ENCODE measurements at places on chromosomes 4 and X.

DNA sequence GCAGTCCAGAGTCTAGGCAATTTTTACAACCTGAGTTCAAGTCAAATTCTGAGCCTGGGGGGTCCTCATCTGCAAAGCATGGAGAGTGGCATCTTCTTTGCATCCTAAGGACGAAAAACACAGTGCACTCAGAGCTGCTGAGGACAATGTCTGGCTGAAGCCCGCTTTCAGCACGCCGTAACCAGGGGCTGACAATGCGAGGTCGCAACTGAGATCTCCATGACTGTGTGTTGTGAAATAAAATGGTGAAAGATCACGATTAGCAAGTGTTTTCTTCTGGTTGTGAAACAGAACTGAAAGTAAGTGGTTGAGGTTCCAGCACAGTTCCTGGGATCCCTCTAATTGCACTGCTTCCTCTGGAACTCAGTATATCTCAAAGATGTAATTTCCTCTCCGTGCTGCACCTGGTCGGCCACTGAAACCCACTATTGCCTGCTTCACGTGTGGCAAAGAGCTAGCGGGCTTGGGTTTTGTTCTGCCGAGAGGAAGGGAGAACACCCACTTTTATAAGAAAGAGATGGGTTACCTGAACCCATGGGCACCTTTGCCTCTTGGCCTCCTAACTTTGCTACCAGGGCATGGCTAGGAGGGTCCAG lies 7.7 kb upstream of the F11 start:
- DNase-seq: no peak

DNA sequence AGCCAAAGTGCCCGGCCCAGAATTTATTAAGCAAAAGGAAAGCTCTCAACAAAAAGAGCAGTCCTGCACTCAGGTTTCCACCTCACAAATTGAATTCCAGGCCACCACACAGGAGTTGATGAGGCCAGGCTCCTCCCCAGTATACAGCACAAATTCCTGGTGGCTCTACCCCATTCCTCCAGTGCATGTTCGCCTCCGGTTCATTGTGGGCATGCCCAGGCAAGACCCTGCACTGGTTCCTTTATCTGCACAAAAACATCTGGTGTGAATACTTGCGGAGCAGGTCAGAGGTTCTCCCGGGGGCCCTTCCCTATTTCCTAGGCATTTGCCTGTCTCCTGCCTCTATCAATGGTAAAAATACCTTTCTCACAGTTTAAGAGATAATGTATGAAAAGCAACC lies 195.2 kb upstream of the ANXA10 start:
- no peak for DNase-seq

DNA sequence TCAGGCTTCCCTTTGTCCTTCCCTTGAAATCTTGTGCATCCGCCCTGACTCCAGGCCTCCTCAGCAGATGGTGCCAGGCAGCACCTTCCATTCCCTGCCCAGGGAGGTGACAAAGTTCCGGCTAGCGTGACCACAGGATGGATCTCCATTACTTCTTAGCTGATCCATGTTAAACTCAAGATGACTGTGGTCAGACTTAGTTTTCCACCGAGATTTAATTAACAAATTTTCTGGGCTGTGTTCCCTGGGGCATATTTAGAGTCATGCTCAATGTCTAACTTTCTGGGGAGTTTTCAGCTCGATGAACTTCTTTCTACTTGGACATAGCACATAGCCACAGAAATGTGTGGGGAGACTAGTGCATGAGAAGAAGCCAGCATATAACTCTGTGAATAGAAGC lies 215.1 kb upstream of the SFRP2 start:
- DNase-seq: no peak

GRCh38 chr4:48375651-48376304 lies 34.4 kb downstream of the SLAIN2 start:
- DNase-seq: peak; percentile 55

DNA sequence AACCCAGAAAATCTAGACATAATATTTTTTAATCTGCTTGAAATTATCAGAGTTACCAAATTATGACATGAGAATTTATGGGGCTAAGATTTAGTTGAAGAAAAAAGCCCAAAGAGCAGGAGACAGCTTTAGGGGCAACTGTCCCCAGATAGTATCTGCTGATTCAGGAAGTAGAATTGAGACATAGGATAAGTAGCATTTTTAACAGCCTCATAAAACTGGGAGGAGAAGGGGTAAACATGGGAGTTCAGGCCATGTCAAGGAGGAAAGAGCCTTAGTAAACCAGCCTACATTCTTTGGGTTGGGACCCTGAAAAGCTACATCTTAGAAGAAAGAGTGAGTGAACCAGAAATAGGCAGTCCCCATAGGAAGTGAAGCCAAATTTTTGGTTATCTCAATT lies 9.7 kb upstream of the RAB28 start:
- DNase-seq: no peak

DNA sequence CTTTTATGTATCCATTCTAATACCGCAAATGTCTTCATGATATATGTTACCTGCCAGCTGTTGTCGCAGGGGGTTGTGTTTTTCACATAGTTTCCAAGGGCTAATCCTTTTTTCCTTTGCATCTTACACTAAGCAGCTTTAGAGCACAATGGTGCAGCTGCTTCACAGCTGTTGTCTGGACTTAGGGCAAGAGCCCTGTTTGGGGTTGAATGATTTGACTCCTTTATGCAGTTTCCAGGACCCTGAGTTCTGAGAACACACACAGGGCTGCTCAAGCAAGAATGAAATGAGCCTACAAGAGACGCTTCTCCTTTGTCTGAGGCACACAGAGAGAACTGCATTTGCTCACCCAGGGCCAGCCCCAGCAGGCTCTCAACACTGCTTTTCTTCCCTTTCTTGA lies 20.2 kb downstream of the CCNG2 start:
- no peak for DNase-seq

DNA sequence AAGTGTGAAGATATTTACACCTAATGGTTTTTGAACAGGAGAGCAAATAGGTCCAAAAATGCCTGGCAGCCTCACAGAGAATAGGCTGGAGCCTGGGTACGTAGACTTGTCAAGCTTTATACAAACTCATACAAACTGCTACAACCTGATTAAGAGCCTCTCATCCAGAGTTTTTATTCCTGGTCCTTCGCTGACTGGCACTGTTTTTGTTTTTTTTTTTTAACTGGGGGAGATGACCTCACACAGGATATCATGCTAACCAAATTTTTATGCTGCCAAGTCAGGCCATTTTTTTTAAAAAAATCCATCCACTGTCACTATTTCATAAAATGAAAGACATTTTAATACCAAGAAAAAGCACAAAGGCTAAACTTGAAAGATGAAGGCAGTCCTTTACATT lies 1.9 kb downstream of the FAM114A1 start:
- DNase-seq: no peak

DNA sequence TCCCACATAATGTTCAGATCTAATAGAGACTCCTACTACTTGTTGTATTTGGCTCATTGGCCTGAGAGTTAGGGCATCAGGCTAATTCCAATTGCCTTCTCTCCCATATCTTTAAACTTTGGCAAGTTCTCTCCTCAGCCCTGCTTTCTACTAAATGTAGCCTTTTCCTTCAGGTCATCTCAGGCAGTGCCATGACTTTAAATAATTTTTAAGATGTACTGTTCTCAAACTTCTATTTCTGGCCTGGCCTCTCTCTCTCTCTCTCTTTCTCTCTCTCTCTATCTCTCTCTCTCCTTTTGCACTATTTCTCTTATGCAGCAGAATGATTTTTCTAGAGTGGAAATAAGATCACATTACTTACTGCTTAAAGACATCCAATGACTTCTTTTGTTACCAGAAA lies 114.5 kb upstream of the PAQR3 start:
- DNase-seq: no peak

GRCh38 chr4:88108747-88109122 lies 49.7 kb downstream of the ABCG2 start:
- no peak for DNase-seq

- DNase-seq: no peak
Observed at GRCh38 chr4:103046416-103047290, 27.1 kb upstream of the SLC9B1 start.

DNA sequence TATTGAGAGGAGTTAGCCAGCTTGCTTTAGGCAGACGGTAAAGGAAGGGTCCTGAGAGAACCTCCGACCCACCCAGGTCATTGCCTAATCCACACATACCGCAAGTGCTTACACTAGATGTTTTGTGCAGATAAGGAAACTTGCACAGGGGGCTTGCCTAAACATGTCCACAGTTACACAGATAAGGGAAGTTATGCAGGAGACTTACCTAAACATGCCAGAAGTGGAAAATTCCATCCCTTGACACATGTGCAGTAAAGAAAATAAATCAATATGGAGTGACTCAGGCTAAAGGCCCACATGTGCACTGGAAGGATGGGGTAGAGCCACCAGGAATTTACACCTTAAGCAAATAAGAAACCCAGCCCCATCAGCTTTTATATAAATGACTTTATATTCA lies 232.8 kb upstream of the HDX start:
- DNase-seq: no peak

DNA sequence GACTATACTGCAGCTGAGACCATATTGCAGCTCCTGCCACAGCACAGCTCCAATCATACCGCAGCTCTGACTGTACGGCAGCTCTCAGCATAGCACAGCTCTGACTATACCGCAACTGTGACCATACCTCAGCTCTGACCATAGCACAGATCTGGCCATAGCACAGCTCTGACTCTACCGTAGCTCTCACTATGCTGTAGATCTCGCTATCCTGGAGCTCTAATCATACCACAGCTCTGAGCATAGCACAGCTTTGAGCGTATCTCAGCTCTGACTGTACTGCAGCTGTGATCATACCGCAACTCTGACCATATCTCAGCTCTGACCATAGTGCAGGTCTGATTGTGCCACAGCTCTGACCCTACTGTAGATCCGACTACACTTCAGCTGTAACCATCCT lies 139.2 kb downstream of the ASMT start:
- peak; percentile 10 for DNase-seq

DNA sequence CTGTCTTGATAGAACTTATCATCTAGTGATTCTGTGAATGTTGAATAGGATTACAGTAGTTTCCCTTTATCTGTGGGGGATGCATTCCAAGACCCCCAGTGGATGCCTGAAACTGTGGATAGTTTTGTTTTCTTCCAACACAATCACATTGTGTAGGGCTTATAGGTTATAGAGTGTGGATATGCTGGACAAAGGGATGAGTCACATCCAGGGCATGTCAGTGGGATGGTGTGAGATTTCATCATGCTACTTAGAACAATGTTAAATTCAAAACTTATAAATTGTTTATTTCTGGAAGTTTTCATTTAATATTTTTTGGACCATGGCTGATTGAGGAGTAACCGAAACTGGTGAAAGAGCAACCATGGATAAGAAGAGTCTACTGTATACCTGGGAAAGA lies 432.3 kb upstream of the ATOH1 start:
- DNase-seq: peak; percentile 31

DNA sequence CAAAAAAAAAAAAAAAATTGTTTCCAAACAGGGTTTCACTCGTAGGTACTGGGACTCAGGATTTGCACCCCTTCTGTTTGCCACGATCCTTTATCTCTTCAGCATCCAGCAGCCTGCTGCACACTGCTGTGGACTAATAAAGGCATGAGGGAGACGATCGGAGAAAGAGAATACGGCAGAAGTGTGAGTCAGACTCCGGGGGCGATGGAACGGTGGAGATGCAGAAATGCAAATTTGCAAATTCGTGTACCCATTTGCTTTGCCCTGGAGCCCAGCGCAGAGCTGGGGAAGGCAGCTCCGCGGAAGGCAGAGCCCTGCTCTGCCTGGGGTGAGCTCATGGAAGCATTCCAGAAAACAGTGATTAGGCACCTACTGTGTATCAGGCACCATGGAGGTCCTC lies 270.3 kb downstream of the ASMT start:
- DNase-seq: no peak

- peak; percentile 34 for DNase-seq
Observed at GRCh38 chr4:32499171-32499570, 1779.0 kb downstream of the PCDH7 start.

DNA sequence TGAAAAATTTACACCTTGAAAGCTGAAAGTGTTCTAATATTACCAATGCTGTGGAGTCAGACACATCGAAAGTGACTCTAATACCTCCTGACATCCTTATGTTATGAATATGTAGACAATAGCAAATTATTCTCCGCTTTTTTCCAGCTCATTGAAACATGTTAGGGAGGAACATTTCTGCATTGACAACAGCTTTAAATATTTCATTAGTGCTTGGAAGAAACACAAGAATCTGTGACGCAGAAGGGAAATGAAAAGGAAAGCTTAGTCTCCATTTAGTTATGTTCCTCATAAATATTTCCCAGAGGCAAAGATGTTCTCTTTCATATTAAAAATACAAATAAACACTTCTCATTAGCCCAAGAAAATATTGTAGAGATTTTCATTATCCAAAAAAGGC lies 55.8 kb upstream of the CD99 start:
- DNase-seq: peak; percentile 10

GRCh38 chr4:2848449-2848848 lies 4.8 kb downstream of the ADD1 start:
- no peak for DNase-seq

DNA sequence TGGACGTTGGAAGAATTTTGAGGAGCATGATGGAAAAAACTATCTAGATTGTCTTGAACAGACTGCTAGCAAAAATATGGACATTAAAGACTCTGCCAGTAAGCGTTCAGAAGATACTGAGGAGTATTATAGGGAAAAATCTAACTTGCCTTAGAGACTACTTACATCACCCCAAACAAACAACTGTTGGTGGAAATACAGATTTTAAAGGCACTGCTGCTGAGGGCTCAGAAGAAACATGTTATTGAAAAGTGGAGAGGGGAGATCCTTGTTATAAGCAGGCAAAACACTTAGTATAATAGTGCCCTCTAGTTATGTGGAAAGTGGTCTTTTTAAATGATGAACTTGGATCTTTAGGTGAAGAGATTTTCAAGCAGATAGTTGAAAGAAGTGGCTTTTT lies 29.2 kb downstream of the MAD2L1 start:
- no peak for DNase-seq

GRCh38 chr4:135775909-135776308 lies 1574.3 kb upstream of the PABPC4L start:
- DNase-seq: no peak

DNA sequence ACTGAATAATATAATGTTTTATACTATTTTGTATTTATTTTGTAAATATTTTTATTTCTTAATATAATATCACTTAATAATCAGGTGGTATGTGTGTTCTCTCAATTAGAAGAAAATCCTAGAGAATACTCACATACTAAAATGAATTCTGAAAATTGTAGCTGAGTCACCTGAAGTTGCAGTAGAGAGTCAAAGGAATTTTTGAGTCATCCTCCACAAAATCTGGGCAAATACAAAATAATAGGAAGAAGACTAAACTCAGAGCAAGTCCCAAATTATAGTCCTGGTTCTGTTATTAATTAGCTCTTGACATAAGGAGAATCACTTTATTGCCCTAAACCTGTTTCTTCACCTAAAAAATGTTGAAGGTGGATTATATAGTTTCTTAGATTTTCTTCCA lies 57.8 kb downstream of the SPATA4 start:
- peak; percentile 13 for DNase-seq

- DNase-seq: no peak
Observed at GRCh38 chr4:95643627-95644026, 94.9 kb upstream of the UNC5C start.

DNA sequence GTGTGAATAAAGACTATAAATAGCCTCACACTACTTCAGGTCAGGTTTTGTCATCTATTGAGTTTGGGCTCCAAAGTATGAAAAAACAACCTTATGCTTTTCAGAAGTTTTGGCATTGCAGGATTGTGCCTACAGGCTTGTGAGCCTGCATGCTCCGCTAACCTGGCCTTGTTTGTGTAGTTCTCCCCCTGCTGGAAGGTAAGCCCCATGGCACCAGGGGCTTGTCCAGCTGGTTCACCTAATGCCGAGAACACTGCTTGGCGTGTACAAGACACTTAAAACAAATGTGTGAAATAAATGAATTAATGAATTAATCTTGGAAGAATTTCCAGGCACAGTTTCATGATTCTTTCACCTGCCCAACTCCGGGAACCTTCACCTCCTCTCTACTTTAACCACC lies 1.8 kb upstream of the HSD17B10 start:
- DNase-seq: no peak

Measured in fibroblast of skin of left biceps (primary cell).